ENCODE measurements at places on chromosomes 2 and 18. TPM values are rescaled to one million over a fixed set of nuclear protein-coding genes. Genes with fewer than 3 reads are reported as not detected.
A peak's percentile ranks its signal among the peaks of the same experiment; 100 is the strongest.

The ME2 gene
- total RNA-seq, result 36.2 TPM

The RESP18 gene
- not detected for total RNA-seq

The CLEC4F gene
- total RNA-seq, result not detected

The CNTNAP5 gene
- total RNA-seq, result not detected

DNA sequence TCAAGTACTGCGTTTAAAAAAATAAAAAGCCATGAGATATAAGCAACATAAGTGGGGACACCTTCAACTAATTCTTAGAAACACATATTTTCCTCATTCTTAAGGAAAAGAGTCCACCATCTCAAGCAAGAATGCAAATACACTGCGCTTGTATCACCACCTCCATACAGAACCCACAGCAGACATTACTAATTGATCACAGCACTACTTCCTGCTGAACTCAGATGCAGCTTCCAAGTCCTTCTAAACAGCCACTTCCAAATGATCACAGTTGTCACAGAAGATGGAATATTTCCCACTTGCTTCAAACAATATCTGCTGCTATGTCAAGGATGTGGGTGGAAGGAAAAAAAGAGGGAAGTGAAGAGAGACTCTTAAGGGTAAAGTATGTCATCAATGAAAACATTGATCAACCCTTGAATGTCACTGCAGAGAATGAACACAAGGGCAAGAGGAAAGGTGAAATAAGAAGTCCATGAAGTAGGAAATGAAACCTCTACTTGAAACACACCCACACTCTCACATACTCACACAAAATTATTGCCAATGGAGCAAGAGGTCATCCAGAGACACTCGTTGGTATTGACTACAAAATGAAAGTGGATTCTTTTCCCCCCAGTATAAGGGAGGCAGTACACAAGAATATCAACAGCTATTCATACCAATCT lies 22.1 kb downstream of the TGFA start:
- peak; percentile 61 for DNase-seq

GRCh38 chr2:150977296-150977695 lies 284.4 kb downstream of the RBM43 start:
- no peak for DNase-seq

All from osteoblast (primary cell).